ENCODE measurements at places on chromosomes 2 and 18. TPM values are rescaled to one million over a fixed set of nuclear protein-coding genes. Genes with fewer than 3 reads are reported as not detected.

TTC39C gene
- total RNA-seq = 69.2 TPM

DES gene
- not detected for total RNA-seq

PASK gene
- 66.9 TPM for total RNA-seq

AGPS gene
- 71.6 TPM for total RNA-seq

SNTG2 gene
- total RNA-seq = 0.57 TPM

CHN1 gene
- 1.9 TPM for total RNA-seq

SULT1C2 gene
- total RNA-seq = not detected

STEAP3 gene
- total RNA-seq = 0.09 TPM

ESPNL gene
- total RNA-seq = 0.14 TPM

LCT gene
- total RNA-seq = 0.64 TPM

RUFY4 gene
- total RNA-seq = 1.3 TPM

MYCN gene
- total RNA-seq = not detected

CSRNP3 gene
- not detected for total RNA-seq

NOL4 gene
- total RNA-seq = not detected

KIAA2012 gene
- total RNA-seq = not detected

POLE4 gene
- 58.3 TPM for total RNA-seq

ZNF407 gene
- total RNA-seq = 20.7 TPM

EMILIN1 gene
- 1.1 TPM for total RNA-seq

SMIM21 gene
- not detected for total RNA-seq

TUBA3E gene
- not detected for total RNA-seq

HOXD4 gene
- not detected for total RNA-seq

BMP10 gene
- 0.09 TPM for total RNA-seq

CFAP65 gene
- total RNA-seq = not detected

SERPINB13 gene
- total RNA-seq = not detected

DSC3 gene
- total RNA-seq = not detected

RNU2-63P gene
- total RNA-seq = 22.6 TPM

MLPH gene
- total RNA-seq = not detected

PREPL gene
- total RNA-seq = 23.8 TPM

C2orf49 gene
- total RNA-seq = 18.6 TPM

NAT8 gene
- total RNA-seq = not detected

GRP gene
- total RNA-seq = not detected

MATN3 gene
- not detected for total RNA-seq

TDRD15 gene
- not detected for total RNA-seq
